Activated CD4-positive, alpha-beta T cell treated with anti-CD3 and anti-CD28 coated beads, Interleukin-2, amount 10 ng/mL, durations not matched to agents 24 days and 14 days (primary cell): ENCODE measurements at places on chromosomes 2 and 18. TPM values are rescaled to one million over a fixed set of nuclear protein-coding genes. Genes with fewer than 3 reads are reported as not detected.

- H3K4me1 ChIP-seq = no peaks in the 10 kb centered on the region
- no peak overlapping the region for H3K4me3 ChIP-seq
- H3K27ac ChIP-seq = no peak overlapping the region
- peaks cover 5% of the 10 kb centered on the region for H3K27me3 ChIP-seq
- H3K36me3 ChIP-seq = no peaks in the 10 kb centered on the region
Measured at GRCh38 chr2:152580714-152581113, 136.5 kb downstream of the PRPF40A start.

- no peak for DNase-seq
- no peak overlapping the region for H3K4me3 ChIP-seq
- H3K36me3 ChIP-seq = peaks cover 50% of the 10 kb centered on the region
- H3K4me1 ChIP-seq = peaks cover 11% of the 10 kb centered on the region
- no peaks in the 10 kb centered on the region for H3K27me3 ChIP-seq
Measured at GRCh38 chr18:9240270-9240669, 94.3 kb upstream of the TWSG1 start.

DNA sequence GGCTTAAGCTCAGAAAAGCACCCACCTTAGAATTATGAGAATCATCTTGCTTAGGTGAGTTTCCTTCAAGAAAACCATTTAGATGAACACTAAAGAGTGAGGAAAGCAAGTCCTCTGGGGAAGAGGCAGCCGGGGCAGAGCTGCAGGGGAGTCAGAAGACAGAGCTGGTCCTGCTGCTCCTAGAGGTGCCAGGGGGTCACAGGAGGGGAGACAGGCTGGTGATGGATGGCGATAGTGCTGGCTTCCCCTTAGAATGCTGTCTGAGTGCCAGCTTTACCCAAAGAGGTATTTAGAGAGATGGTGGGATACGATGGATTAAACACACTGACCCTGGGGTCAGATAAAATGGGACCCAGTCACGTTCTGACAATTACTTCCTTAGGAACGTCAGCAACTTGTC, 269.4 kb downstream of the TDRD15 start:
- H3K27me3 ChIP-seq = no peaks in the 10 kb centered on the region
- no peak overlapping the region for H3K4me3 ChIP-seq
- no peaks in the 10 kb centered on the region for H3K36me3 ChIP-seq
- H3K27ac ChIP-seq = no peak overlapping the region

- H3K4me1 ChIP-seq = peaks cover 36% of the 10 kb centered on the region
- peaks cover 25% of the 10 kb centered on the region for H3K36me3 ChIP-seq
- H3K27me3 ChIP-seq = no peaks in the 10 kb centered on the region
- H3K27ac ChIP-seq = peak within 1 kb of the TSS; percentile 97
Measured at GRCh38 chr18:12702221-12703095, at the start of the genes CEP76 and PSMG2. CEP76 (minus strand) TSS chr18:12702723; CDS start chr18:12702548, 175 bp downstream. PSMG2 (plus strand) TSS chr18:12703042; CDS start chr18:12703108, 66 bp downstream.

DNA sequence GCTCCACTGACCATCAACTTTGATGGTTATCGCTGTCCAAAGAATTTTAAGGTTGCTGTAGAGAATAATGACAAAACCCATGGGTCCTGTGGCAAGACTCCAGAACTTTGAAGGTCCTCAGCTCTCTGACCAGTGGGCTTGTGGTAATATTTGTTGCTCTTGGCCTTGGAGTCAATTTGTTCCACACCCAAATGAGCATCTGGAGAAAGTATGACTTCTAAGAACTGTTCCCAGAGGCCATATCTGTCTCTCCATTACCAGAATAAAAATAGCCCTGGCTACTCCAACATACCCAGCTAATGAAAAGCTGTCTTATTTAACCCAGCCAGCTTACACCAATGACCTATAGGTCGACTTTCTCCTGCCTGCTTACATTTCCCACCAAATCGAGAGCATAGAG, 466.4 kb downstream of the MEIS1 start:
- no peak overlapping the region for H3K27ac ChIP-seq
- no peak overlapping the region for H3K4me3 ChIP-seq
- DNase-seq = no peak
- H3K4me1 ChIP-seq = no peaks in the 10 kb centered on the region
- no peaks in the 10 kb centered on the region for H3K27me3 ChIP-seq

DNA sequence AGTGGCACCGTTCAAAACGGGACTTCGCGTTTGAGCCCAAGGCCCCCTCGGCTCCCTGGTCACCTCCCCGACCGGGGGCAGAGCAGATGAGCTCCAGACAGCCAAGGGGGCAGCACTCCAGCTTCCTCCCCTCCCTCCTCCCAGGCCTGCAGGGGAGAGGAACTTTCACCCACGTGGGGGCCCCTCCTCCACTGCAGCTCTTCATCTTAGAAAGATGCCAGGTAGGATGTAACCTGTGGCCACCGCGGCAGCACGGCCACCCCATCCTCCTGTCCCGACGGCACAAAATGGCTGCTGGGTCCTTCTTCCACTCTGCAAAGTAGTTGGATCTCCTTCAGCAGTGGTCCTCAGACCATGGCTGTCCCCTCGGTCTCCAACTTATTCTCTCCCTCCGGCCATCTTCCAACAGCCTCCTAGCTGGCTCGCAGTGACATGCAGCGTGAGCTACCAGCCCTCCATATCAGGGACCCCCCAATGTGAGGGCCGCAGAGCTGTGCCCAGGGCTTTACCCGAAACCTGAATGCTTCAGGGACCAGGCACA, 94.5 kb upstream of the ID2 start:
- H3K4me1 ChIP-seq = peaks cover 36% of the 10 kb centered on the region
- H3K4me3 ChIP-seq = peak overlapping the region; percentile 32
- DNase-seq = no peak
- no peak overlapping the region for H3K27ac ChIP-seq
- H3K36me3 ChIP-seq = no peaks in the 10 kb centered on the region

- peak; percentile 45 for DNase-seq
- peak overlapping the region; percentile 39 for H3K27ac ChIP-seq
- peaks cover 29% of the 10 kb centered on the region for H3K4me1 ChIP-seq
- no peak overlapping the region for H3K4me3 ChIP-seq
Measured at GRCh38 chr2:32284321-32284720, 6.6 kb downstream of the YIPF4 start.

GRCh38 chr18:79733135-79733701, 53.6 kb downstream of the CTDP1 start:
- no peak overlapping the region for H3K4me3 ChIP-seq
- H3K27me3 ChIP-seq = no peaks in the 10 kb centered on the region
- H3K4me1 ChIP-seq = no peaks in the 10 kb centered on the region
- DNase-seq = no peak

GRCh38 chr18:25019931-25020330, 332.0 kb downstream of the ZNF521 start:
- no peaks in the 10 kb centered on the region for H3K36me3 ChIP-seq

The SMC6 gene
- total RNA-seq = 31.4 and 34.9 TPM in 2 replicates

The DHRS9 gene
- total RNA-seq = 4.5 and 5.2 TPM in 2 replicates

The G6PC2 gene
- not detected in 2 replicates for total RNA-seq

The FSHR gene
- total RNA-seq = not detected in 2 replicates

The MYL12B gene
- 239 and 245 TPM in 2 replicates for total RNA-seq

The SAG gene
- not detected in 2 replicates for total RNA-seq

The INHA gene
- not detected in 2 replicates for total RNA-seq

The UGT1A10 gene
- total RNA-seq = not detected in 2 replicates
